HFFc6 (cell line): ENCODE measurements at places on chromosomes 4 and X. TPM values are rescaled to one million over a fixed set of nuclear protein-coding genes. Genes with fewer than 3 reads are reported as not detected.

KCND1 gene
- total RNA-seq, result 4.5 to 5.5 TPM (median 5.2 TPM) in 3 replicates

DAPP1 gene
- not detected in 3 replicates for total RNA-seq

TLR3 gene
- total RNA-seq, result 0.20 to 0.43 TPM (median 0.42 TPM) in 3 replicates

TAF9B gene
- total RNA-seq, result 17.2 to 28.4 TPM (median 17.7 TPM) in 3 replicates

PRR32 gene
- not detected in 3 replicates for total RNA-seq

PNMA3 gene
- not detected in 2 replicates for total RNA-seq

RAB40AL gene
- not detected in 3 replicates for total RNA-seq

MTNR1A gene
- not detected in 3 replicates for total RNA-seq

CT45A8 gene
- total RNA-seq, result not detected in 3 replicates

OTUD6A gene
- not detected in 3 replicates for total RNA-seq

TEC gene
- total RNA-seq, result 0.09 to 0.23 TPM (median 0.20 TPM) in 3 replicates
